H4 (cell line): ENCODE measurements at places on chromosomes 2 and 18. TPM values are rescaled to one million over a fixed set of nuclear protein-coding genes. Genes with fewer than 3 reads are reported as not detected.

DNA sequence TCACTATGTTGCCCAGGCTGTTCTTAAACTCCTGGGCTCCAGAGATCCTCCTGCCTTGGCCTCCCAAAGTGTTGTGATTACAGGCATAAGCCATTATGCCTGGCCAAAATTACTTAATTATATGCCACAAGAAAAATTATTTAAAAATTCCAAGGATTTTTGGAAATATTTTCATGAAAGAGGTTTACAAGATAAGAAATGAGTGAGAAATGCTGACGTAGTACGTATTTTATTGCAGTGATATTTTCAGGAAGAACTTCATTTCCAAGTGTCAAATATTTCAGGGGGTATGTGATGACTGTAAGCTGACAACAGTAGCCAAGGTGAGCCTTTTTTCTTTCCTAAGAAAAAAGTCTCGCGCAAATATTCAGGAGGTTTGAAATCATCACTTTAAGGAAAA is 20.8 kb downstream of the NIF3L1 start:
- no peak for DNase-seq

DNA sequence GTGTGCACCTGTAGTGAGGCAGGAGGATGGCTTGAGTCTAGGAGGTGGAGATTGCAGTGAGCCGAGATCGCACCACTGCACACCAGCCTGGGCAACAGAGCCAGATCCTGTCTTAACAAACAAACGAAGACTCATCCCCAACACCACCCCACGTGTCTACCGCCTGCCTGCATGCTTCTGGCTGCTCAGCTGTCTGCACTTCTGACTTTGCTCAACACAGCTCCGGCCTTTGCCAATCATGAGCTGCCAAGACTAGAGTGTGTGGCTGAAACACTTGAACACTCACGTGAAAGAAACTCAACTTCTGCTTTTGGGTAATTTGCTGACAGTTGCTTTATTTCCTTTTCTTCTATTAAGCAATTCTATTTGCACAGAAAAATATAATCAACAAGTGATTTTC is 32.1 kb upstream of the SP3 start:
- no peak for DNase-seq

DNA sequence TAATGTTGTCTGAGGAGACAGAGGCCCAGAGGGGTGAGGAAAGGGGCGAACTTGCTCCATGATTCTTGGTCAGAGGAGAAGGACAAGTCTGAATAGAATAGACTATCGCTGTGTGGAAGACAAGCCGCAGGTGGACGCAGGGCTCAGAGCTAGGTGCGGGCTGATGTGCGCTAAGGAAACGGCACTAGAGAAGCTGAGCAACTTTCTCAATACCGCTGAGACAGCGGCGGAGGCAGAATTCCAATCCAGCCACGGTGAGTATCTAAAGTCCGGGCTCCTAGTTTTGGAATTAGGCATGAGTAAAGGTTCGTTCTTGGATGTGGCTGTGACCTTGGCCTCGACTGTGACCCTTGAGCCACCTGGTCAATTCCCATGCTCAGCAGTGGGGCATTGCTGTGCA is 47.8 kb downstream of the CAPN13 start:
- DNase-seq: no peak

UPP2 gene
- total RNA-seq: not detected in 2 replicates

GRCh38 chr2:219698748-219699439 is 71.5 kb downstream of the SLC4A3 start:
- no peak for DNase-seq

C2orf80 gene
- not detected in 2 replicates for total RNA-seq

DNA sequence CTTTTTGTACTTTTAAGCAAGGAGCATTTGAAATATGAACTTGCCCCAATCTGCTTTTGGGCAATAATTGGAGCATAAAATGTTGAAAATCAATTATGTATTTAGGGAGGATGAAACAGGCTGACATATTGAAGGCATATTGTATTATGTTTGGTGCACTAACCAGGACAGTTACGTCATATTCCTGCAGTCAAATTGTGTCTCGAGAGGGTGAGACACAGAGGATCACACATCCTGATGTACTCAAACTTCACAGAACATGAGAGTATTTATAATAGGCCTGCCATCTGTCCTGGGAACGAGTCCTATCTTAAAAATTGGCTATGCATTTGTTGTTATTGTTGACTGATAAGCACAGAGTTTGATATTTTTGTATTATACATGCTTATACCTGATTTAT is 44.7 kb downstream of the TANC1 start:
- DNase-seq: no peak

DNA sequence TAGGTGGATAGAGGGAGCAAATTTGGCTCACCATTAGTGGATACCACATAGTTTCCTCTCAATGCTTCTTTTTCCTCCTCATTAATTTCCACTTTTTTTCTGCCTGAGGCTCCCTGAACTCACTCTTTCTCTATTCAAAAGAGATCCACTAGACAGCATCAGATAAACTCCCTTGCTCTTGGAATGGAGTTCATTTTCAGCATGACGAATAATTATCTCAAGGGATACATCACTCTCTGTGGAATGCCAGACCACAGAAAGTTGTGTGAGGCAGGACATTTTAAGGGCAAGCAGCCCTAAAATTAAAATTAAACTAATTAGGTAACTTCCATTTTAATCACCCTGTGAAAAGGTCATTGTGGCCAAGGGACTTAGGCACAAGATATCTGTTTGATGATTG is 1920.1 kb upstream of the CELF4 start:
- DNase-seq: no peak

IL18R1 gene
- 2.0 and 2.8 TPM in 2 replicates for total RNA-seq

GRCh38 chr2:13106302-13106701 is 389.6 kb downstream of the TRIB2 start:
- no peak for DNase-seq

DNA sequence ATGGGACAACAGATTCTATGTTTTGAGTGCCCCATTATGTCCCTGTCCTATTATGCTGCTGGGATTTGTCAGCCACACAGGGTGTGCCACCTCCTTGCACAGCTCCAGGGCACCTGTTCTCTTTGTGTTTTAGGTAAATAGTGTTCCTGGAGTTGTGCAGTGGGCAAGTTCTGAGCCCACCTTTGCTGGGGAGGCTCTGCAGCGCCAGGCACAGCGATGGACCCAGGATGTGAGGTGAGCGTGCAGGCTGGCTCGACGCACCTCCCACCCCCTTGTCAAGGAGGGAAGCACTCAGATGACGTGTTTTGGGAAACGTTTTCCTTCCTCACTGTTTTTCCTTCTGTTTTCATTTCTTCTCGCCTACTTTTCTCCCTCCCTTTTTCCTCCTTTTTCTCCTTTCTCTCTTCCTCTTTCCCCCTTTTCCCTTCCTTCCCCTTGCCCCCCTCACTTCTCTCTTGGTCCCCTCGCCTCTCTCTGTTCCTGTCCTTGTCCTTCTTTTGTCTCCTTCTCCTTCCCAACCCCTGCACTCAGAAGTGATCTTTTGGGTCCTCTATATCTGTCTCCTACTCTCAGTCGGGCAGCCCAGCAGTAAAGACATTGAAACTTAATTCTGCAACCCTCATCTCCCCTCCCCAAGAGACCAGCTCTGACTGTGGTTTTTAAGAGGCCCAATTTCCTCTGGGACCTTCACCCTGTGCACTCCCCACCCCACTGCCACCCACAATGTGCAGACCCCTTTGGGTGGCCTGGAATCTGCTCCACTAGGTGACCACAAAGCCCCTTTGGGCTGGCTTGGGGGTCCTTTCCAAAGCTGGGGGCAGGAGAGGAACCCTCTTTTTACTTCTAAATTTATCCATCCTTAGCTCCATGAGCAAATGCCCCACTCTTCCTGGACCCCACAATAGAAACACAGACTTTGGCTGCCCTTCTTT is 104.0 kb downstream of the MCFD2 start:
- DNase-seq: no peak

IL1R1 gene
- 7.9 and 8.0 TPM in 2 replicates for total RNA-seq

AQP12B gene
- total RNA-seq: not detected in 2 replicates

- DNase-seq: no peak
Measured at GRCh38 chr2:29587402-29588190, 333.8 kb downstream of the ALK start.

HS1BP3 gene
- 5.7 and 6.7 TPM in 2 replicates for total RNA-seq

GRP gene
- total RNA-seq: not detected in 2 replicates

GRCh38 chr2:602571-603359 is 74.4 kb downstream of the TMEM18 start:
- DNase-seq: no peak

- DNase-seq: no peak
Measured at GRCh38 chr2:120749506-120750431, 14.1 kb downstream of the GLI2 start.

- DNase-seq: no peak
Measured at GRCh38 chr2:121343191-121343590, 58.2 kb upstream of the TFCP2L1 start.

GRCh38 chr2:37645362-37645761 is 26.1 kb downstream of the CDC42EP3 start:
- peak; percentile 3 for DNase-seq

DNA sequence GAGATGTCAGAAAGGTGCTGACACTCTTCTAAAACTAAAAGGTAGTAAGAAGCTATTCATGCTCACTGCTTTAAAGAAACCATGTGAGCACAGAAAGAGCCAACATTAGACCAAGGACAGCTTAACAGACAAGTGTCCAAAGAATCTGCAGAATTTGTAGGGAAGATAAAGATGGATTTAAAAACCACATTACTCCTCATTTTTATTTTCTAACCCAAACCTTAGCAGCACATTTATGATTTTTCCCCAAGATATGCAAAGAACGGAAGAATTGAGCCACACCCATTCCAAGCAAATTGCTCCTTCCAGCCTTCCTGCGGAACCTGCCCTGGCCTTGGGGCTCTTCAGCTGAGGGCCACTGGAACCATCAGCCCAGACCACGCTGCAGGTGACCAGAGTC is 26.9 kb downstream of the MBP start:
- DNase-seq: no peak

DNA sequence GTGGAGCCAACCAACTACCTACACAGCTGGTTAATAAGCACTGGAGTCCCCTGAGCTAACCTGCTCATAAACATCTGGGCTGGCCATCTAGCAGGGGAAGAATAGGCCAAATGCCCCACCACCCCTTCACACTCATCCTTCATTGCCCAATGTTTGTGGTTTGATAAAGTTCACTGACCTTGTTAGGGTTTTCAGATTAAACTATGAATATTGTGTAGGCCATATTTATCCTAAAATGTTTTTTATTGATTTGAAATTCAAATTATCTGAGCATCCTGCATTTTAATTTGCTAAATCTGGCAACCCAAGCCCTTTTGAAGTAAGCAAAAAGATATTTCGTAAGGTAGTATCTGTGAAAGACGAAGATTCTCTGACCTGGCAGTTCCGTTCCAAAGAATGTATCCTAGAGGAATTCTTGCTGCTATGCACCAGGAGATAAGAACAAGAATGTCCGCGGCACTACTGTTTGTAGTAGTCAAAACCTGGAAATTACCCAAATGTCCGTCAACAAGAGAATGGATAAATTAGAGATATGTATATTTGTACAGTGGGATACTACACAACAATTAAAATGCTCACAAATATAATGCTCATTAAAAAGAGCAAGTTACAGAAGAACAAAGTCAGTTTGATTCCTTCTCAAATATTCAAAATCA is 5.8 kb upstream of the TLK1 start:
- DNase-seq: no peak

GRCh38 chr2:113093613-113093977 is 25.8 kb downstream of the IL1F10 start:
- DNase-seq: no peak

- no peak for DNase-seq
Measured at GRCh38 chr2:124875627-124876244, 850.6 kb downstream of the CNTNAP5 start.
